ENCODE measurements at places on chromosomes 2 and 18.

GRCh38 chr2:135055182-135055786 is 3.2 kb downstream of the RAB3GAP1 start:
- DNase-seq, result no peak

GRCh38 chr2:222606306-222606705 is 49.6 kb downstream of the FARSB start:
- no peak for DNase-seq

- no peak for DNase-seq
These were observed 19.1 kb upstream of the ARHGAP25 start for GRCh38 chr2:68715353-68716041.

DNA sequence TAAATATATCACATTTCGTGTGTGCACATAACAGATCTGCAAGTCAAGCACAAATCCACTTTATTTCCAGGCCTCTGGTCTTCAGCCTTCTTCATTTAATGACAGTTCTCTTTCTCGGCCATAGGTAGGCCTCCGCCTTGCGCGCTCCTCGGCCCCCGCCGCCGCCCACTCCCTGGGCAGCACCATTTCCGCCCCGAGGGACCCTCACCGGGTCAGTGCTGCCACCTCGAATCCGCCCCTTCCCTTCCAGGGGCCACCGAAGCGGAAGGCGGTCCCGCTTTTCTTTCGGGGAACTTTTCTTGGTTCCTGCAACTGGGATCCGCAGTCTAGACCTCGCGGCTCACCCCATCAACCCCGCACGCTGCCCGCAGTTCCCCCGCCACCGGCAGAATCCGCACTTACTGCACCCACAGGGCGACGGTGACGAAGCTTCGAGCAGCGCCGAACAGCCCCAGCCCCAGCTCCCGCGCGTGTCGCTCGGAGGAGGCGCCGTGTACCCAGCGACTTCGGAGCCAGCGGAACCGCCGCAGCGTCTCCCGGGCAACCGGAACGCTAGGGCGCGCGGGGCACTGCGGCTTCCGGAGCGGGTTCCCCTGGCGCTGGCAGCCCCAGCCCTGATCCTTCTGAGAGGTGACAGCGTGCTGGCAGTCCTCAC is at the start of gene CDKL4:
TSS of gene CDKL4 (minus strand) at position 502 of the 655 bp plus-strand sequence.
- no peak for DNase-seq

GRCh38 chr2:240511351-240512108 is 46.3 kb downstream of the ANKMY1 start:
- no peak for DNase-seq

DNA sequence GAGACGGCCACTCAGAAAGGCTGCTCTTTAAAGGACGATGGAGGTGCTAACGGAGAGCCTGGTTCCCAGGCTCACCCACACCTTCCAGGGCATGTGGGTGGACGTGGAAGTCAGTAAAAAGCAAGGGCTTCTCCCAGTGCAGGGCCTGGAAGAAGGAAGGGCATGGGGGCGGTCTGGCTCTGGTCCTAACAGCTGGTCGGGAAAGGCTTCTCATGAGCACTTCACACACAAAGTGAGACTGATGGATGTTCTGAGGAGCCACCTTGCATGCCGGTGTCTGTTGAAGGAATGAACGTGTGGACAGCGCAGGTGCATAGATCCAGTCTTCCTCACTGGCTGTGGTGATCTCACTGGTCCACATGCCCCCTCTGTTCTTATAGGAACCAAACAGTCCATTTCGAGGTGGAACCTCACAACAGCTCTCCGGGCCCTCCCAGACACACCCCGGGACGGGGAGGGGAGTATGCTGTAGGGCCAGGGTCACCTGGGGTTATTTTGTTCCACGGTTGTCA is 90.6 kb upstream of the UXS1 start:
- DNase-seq, result no peak

- DNase-seq, result no peak
These were observed 629.3 kb downstream of the NRXN1 start for GRCh38 chr2:50402654-50402960.

DNA sequence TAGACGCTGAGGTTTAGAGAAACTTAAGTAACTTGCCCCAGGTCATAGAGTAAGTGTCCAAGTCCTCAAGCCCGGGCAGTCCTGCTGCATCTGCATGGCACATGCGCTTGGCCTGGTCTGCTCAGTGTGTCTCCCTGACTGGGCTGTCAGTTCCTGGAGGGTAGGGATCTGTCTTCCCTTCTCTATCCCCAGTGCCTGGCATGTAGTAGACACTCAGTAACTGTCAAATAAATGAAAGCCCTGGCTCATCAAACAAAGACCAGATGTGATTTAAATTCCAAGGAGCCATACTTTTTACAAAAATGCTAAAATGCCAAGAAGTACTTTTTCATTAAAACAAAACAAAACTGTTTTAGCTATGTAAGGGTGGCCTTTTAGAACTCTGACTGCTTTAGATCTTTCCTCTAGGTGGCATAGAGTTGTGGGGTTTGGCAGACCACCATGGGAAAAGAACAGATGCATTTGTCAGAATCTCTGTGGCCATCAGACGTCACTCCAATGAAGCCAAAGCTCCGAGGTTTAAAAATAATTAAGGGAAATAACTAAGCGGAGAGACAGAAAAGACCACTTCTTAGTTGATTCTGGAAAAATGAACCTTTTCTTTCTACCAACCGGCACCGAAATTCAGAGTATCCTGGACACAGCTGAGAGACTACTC is 34.0 kb downstream of the EPAS1 start:
- no peak for DNase-seq

GRCh38 chr2:238554468-238555315 is 128.0 kb downstream of the ASB1 start:
- DNase-seq, result no peak

DNA sequence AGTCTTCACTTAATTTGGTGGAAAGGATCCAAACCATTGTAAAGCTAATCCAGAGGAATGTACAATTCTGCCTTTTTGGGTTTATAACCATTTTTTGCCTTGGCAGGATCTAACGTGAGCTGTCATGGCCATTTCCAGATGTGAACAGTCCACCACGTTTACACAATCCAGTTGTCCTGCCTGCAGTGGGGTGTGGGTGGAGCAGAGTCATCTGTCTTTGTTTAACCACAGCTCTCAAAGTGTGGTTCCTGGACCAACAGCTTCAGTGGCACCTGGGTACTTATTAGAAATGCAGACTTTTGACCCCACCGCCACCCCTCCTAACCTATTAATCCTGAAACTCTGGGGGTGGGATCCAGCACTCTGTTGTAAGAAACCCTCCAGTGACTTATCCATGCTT is 35.9 kb downstream of the FHOD3 start:
- no peak for DNase-seq

GRCh38 chr2:238486123-238486848 is 59.6 kb downstream of the ASB1 start:
- no peak for DNase-seq

DNA sequence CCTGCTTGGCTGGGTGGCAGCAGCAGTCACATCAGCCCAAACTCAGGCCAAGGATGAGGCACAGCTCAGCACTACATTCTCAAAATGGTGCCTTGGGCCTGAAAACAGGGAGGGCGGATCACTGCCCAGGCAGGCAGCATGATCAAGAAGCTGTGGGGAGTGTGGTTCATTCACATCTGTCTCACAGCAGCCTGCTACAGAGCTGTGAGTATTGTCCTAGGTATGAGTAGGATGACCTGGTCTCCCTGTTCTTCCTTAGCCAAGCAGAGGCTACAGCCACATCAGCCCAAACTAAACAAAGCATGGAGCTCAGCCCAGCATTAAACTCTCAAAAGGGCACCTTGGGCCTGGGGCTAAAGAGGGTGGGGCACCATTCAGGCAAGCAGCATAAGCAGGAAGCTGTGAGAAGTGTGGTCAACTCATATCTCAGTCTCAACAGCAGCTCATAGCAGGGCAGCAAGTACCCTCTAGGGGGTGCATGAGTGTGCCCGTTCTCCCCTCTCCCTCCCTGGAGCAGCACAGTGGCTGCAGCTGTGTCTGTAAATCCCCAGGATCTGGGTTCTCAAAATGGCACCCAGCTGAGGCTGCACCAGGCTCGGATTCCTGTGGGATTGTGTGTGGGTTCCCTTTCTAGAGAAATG is 139.6 kb downstream of the TRABD2A start:
- DNase-seq, result no peak

DNA sequence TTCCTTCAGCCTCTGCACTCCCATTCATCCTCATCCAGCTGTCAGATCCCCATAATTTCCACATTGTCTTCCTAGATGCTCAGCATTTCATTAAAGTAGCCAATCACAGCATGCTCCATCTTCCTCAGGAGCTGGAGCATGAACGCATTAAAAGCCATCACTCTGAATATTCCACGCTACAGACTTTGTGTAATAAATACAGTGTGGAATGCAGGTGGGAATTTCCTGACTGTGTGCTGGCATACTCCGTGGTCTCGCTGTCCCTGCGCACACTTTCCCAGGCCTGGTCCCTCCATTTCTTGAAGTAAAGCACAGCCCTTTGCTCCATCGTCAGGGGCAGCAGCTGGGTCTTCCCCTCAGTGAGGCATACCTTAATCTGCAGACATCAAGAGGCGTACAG is 123.7 kb upstream of the NCK2 start:
- DNase-seq, result no peak

- no peak for DNase-seq
These were observed 52.4 kb downstream of the VSNL1 start for GRCh38 chr2:17592731-17593409.

GRCh38 chr2:135245071-135245470 is 193.0 kb downstream of the RAB3GAP1 start:
- no peak for DNase-seq

DNA sequence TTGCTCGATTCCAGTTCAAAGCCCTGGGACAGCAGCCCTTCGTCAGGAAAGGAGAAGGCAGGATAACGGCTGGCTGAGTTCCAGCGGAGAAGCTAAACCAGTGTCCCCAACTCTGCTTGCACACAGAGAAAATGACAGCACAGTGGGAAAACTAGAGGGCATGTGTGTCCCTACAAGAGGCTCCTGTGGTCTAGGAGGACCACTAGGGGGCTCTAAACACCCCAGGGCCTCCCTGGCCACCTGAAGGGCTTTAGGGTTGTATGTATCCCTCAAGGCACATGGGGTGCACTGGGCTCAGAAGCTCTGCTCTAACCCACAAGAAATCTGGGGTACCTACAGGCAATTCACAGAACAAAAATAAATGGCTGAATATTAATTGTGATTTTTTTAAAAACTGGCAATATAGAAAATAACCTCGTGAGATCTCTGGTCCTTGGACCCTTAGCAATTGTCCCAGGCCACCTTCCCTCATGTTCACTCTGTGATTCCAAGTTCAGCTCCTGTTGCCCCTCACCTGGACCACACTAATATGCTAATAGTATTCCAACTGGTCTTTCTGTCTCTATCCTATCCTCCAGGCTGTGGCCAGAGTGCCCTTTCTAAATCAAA is 17.5 kb downstream of the STAT1 start:
- no peak for DNase-seq

DNA sequence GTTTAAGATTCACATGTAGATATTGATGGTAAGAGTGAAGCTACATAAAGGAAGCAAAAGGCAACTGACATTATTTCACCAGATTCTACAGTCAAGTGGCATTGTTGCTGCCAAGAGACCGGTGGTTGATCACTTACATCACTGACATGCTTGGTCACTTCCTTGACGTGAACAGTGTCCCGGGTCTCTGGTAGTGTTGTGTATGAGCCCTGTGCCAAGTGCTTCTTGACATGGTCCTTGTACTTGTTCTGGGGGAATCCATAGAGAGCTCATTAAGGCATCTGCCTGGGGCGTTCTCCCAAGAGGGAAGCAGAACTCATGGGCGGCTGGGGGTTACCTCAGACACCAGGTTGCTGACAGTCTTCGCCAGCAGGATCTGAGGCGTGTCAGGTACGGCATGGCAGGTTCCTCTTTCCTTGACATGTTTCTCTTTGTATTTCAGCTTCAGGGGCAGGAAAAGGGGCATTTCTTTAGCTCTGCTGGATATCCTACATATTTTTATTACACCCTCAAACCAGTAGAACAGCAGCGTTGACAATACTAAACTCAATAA is 116.2 kb downstream of the RIF1 start:
- no peak for DNase-seq

GRCh38 chr2:235535423-235536130 is 41.7 kb downstream of the AGAP1 start:
- DNase-seq, result no peak

All from SIG-M5 (cell line).